ENCODE measurements at places on chromosomes 4 and X. TPM values are rescaled to one million over a fixed set of nuclear protein-coding genes. Genes with fewer than 3 reads are reported as not detected.

- H3K36me3 ChIP-seq, result no peaks in the 10 kb centered on the region
- H3K4me3 ChIP-seq, result no peak overlapping the region
- DNase-seq, result no peak
- no peak overlapping the region for H3K27ac ChIP-seq
- no peaks in the 10 kb centered on the region for H3K27me3 ChIP-seq
Measured at GRCh38 chr4:89576246-89576645, 260.7 kb downstream of the SNCA start.

DNA sequence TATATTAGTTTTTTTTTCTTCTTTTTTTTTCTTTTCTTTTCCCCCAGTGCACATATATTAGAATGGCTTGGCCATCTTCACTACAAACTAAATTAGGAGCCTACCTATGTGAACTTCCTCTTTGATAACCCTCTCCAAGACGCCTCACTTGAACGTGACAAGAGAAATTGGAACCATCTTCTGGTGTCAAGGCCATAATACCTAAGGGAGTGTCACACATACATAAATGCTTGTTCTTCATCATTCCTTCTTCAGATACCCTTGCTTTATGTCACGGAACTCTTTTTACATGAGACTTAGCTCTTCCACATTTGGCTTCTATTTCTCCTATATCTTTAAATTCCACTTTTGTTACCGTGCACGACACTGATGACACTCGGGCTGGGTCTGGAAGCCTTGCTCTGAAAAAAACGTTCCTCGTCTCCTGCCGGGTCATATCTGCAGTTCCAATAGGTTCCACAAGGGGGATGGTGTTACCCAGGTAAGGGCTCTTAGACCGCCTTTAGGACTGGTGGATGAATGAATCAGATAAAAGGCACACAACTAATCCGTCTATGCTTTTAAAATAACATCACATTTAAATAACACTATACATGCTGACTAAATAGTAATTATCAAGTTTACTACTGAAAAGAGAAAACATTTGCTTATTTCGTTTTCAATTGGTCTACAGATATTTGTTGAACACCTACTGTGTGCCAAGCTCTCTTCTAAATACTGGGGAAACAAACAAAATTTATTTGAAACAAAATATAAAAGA, 19.9 kb downstream of the DGAT2L6 start:
- H3K4me1 ChIP-seq, result no peaks in the 10 kb centered on the region
- peak; percentile 22 for DNase-seq
- H3K4me3 ChIP-seq, result no peak overlapping the region
- peaks cover 17% of the 10 kb centered on the region for H3K27me3 ChIP-seq
- no peak overlapping the region for H3K27ac ChIP-seq
- H3K36me3 ChIP-seq, result no peaks in the 10 kb centered on the region

- no peaks in the 10 kb centered on the region for H3K4me1 ChIP-seq
- peaks cover 7% of the 10 kb centered on the region for H3K27me3 ChIP-seq
- no peak overlapping the region for H3K27ac ChIP-seq
- no peaks in the 10 kb centered on the region for H3K36me3 ChIP-seq
- peak; percentile 7 for DNase-seq
Measured at GRCh38 chrX:133685822-133686221, 270.5 kb upstream of the GPC4 start.

DNA sequence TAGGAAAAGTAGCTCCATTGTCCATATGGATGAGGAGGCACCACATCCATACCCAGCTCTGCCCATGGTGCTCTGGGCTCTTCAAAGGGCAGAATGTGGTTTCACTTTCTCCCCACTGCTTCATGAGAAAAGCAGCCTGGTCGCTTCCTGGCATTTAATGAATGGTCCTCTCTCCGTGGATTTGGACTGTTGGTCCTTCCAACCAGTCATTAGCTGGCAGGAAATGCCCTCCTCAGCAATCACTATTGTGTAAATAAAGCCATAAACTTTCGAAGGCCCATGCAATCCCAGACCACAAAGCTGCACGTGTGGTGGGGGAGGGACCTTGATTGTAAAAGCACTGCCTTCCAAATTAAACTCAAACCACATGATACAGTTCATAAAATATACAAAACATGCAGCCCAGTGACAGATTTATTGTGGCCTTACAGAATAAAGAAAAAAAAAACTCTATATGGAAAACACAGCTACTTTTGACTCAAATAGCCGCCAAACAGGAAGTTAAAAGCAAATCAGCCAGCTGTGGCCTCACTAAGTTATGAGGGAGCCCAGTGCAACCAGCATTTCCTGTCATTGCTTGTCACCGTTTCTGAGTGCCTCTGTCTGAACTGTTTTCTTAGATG, 8.1 kb downstream of the MBNL3 start:
- peak overlapping the region; percentile 8 for H3K4me3 ChIP-seq
- H3K27ac ChIP-seq, result peak overlapping the region; percentile 87
- H3K4me1 ChIP-seq, result peaks cover 5% of the 10 kb centered on the region
- peak; percentile 85 for DNase-seq
- peaks cover 5% of the 10 kb centered on the region for H3K27me3 ChIP-seq
- no peaks in the 10 kb centered on the region for H3K36me3 ChIP-seq

DNA sequence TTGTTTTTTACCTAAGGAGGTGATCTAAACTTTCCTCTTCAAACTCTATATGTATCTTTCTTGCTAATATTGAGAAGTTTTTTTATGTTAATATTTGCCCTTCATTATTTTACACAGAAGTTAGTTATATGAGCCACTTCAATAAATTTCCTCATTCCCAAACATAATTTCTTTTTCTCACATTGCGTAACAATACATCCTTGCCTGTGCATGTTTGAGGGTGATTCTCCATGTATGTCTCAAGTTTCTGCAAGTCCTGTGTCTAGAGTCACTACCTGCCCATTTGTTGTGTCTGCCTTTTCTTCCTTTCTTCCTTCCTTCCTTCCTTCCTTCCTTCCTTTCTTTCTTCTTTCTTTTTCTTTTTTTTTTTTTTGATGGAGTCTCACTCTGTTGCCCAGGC, 2057.9 kb downstream of the PCDH7 start:
- H3K27ac ChIP-seq, result no peak overlapping the region
- H3K4me1 ChIP-seq, result no peaks in the 10 kb centered on the region
- no peaks in the 10 kb centered on the region for H3K27me3 ChIP-seq
- H3K4me3 ChIP-seq, result no peak overlapping the region
- DNase-seq, result no peak

DNA sequence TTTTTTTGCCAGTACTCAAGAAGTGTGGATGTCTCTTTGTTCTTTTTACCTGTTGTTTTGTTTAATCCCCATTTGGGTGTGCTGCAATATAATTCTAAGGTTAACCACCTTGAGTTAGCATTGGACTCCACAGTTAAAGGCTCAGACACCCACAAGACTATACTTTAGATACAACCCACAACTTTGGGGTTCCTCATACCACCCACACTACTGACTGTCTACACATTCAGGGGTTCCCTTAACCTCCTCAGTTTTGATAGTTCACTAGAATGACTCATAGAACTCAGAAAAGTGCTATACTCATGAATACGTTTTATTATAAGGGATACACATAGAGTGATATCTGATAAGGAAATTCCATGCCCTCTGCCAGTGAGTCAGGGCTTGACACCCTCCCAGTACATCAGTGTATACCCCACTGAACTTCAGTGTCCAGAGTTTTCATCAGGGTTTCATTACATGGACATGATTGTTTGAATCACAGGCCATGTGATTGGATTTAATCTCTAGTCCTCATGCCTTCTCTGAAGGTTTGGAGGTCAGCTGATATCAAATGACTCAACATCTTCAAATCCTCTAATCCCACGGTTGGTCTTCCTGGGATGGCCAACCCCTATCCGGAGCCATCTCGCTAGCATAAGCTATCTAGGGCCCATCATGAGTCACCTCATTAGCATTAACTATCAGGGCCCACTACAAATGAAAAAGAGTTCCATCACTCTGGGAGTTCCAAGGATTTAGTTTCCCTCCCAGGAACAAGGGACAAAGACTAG, 357.7 kb upstream of the EMCN start:
- no peak overlapping the region for H3K4me3 ChIP-seq
- H3K36me3 ChIP-seq, result no peaks in the 10 kb centered on the region
- no peaks in the 10 kb centered on the region for H3K4me1 ChIP-seq
- no peak for DNase-seq

DNA sequence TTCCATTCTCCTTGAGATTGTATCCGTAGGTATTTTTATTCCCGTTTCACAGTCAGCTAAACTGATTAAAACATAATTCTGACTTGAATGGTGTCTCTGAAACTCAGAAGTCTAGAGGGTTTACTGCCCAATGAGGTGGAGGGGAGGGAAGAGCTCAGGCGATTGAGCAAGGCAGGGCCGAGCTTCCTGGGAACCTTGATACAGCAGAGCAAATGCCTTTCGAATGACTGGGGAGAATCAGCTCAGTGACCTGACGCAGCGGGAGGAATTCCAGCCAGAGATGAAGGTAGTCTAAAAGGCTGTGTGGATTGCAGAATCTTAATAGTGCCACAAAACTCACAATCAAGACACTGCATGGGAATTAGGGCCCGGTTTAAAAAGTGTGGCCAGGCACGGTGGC, 233.6 kb downstream of the EVC2 start:
- peaks cover 11% of the 10 kb centered on the region for H3K4me1 ChIP-seq
- H3K4me3 ChIP-seq, result no peak overlapping the region
- no peaks in the 10 kb centered on the region for H3K27me3 ChIP-seq
- no peak for DNase-seq
- no peaks in the 10 kb centered on the region for H3K36me3 ChIP-seq
- H3K27ac ChIP-seq, result no peak overlapping the region

The HS3ST1 gene
- total RNA-seq, result 0.09 TPM

The TENM3 gene
- 32.9 TPM for total RNA-seq

The POU4F2 gene
- not detected for total RNA-seq

The IL21 gene
- total RNA-seq, result not detected

The ZCCHC18 gene
- total RNA-seq, result 2.3 TPM
